ENCODE measurements at places on chromosomes 5 and 9.

DNA sequence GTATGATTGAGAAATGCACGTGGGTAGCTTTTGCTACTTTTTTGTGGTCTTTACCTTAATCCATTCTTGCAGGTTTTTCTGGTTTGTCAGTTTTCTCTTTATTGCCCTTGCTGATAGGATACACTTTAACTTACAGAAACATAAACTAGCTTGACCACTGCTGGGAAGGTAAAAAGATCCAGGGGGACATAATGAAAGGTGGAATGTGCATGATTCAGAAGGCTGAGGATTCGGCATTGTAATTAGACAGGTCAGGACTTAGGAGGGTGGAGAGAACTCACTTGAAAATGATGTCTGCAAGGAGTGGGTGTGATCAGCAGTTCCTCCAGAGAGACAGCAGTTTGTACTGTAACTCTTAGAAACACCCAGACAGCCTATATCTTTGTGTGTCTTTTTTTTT lies 19.8 kb upstream of the TXNDC8 start:
- no peak for DNase-seq

DNA sequence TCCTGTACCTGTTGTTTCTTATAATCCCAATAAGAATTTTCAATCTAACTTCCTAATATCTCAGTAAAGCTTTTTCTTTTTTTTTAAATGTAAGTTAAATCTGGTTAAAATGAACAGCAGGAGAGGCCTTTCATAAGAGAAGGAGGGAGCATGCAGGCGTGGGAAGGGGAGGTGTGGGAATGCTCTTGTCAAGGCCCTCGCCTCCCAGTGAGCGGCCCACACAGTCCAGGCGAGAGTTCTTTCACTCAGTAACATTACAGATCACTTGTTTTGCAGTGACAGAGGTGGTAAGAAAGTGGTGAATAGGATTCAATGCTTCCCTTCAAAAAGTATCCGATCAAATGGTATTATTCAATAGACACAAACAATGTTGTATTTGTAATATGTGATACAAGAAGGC lies 125.0 kb downstream of the EPB41L4A start:
- DNase-seq = no peak

DNA sequence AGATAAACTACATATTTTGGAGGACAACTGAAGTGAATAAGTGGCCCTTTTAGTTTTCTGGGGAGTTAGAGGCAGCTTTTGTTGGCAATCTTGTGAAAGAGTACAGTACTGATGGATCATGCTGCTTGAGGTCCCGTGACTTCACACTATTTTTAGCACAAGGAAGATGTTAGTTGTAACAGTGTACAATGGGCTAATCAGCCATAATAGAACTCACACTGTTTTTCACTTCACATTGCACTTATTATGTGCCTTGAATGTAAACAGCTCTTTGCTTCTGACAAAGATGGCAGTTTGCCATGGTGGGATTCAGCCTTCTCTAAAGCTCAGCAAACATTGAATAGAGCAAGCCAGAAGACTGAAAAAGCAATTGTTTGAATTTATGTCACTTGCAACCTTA lies 176.7 kb upstream of the ZNF608 start:
- DNase-seq = no peak

DNA sequence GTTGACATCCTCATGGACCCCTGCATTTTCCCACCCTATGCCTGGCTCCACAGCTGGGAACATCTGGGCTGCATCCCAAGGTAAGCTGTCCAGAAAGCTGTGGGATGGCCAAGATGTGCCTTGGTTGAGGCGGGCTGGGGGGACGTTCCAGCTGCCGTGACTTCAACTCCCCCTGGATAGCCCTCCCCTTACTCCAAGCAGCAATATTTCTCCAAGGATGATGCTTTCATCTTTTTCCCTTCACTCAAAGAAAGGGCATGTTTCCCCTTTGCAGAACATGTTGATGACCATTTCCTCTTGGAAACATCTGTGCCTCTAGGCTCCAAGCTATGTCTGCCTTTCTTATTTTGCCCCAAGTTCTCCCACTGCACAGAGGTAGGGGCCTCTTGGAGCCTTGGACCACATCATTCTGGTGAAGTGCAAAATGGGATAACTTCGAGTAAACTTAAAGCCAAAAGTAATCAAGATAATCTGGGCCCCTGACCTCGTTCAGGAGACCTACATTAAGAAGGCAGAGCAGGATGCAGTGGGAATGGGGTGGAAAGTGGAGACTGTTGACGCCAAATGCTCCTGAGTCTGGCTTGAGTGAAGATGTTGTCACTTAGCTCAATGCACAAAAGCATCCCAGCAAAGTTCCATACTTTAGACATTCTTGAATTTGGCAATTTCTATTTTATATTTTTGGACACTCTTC lies 175.2 kb downstream of the GAS1 start:
- DNase-seq = no peak

GRCh38 chr9:98860871-98861293 lies 53.4 kb downstream of the GALNT12 start:
- DNase-seq = no peak

DNA sequence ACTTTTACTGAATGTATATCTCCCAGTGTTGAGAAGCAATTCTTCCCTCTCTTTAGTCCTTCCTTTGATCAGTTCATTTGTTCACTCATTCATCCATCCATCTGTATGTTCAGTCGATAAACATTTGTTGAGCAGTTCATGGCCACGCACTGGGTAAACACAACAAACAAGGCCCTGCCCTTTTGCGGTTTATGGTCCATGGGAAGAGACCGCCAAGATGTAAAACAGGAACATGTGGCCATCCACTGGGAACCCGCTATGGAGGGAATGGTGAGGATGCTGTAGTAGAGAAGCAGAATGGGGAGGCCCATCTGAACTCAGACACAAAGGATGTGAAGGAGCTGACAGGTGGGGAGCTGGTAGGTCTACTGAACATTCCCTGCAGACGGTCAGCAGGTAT lies 102.7 kb upstream of the SPRY4 start:
- DNase-seq = no peak

- DNase-seq = no peak
Observed at GRCh38 chr9:78295731-78296130, 1.2 kb upstream of the PSAT1 start.

GRCh38 chr5:36854402-36855140 lies 22.0 kb upstream of the NIPBL start:
- no peak for DNase-seq

DNA sequence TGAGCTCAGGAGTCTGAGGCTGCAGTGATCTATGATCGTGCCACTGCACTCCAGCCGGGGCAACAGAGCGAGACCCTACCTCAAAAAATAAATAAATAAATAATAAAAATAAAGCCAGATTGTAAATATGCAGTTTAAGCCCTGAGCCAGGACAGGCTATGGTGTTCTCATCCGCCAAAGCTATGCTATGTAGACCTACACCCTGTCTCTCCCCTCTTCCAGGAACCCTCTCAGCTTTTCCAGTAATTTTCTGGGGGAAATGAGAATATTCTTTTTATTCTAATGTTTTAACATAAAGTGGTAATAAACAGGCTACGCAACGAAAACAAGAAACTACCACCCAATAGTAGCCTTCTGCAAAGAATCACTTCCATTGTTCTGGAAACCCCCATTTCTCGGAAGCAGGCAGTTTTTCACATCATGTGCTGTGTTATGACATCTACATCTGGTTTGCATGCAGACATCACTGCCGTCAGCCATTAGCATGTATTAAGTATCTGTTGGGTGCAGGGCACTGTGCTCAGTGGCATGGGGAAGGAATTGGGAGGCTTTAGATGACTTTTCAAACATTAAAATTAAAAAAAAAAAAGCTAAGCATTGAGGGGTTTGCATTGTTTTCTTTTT lies 38.0 kb upstream of the F2R start:
- DNase-seq = no peak

- no peak for DNase-seq
Observed at GRCh38 chr9:126860757-126861466, 473 bp downstream of the ZBTB34 start.

DNA sequence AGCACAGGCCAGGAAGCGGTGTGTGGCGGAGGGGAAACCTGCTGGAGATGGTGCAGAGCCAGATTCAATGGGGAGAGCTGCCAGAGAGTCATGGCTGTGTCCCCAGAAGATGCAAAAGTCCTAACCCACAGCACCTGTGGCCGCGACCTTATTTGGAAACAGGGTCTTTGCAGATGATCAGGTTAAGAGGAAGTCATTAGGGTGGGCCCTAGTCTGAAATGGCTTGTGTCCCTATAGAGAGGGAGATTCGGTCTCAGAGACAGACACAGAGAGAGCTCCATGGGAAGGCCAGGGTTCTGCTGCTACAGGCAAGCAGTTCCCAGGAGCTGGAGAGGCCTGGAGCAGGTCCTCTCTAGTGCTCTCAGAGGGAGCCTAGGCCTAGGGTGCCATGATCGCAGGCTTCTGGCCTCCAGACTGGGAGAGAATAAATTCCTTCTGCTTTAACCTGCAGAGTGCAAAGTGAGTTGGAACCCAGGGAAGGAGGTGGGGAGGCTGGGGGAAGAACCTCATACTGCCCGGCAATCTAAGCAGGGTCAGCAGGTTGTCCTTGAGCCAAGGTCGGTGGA lies 1.9 kb upstream of the LPCAT1 start:
- no peak for DNase-seq

GRCh38 chr5:110909950-110910349 lies 161.6 kb upstream of the TSLP start:
- DNase-seq = no peak

DNA sequence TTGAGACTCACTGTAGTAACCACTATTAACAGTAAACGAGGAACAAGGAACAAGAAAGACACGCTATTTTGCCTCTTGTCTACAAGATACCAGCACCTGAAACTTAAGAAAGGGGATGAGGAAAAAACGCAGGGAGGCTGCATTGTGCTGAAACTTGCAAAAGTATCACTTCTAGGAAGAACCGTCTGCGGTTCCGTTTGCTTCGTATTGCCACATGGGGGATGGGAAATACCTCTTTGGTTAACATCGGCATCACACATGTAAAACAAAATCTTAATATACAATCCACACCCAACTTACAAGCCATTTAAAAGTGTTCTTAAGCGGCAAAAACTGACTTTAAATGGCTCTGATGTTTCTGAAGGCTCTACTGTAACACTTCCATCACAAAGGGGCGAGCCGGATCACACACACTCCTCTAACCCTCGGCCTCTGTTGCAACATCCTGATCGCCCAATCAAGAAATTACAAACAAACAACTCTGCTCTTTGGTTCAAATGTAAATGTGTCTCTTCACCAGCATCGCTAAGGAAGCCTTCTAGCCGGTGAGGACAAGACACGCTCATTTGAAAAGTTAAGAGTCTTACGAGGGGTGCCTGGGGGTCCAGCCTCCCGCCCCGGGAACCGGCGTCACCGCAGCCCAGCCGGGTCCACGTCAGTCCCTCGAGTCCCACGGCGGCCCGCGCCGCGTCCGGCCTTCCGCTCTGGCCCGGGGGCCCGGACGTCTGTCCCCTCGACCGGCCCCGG lies 621 bp downstream of the SEC16A start:
- no peak for DNase-seq

DNA sequence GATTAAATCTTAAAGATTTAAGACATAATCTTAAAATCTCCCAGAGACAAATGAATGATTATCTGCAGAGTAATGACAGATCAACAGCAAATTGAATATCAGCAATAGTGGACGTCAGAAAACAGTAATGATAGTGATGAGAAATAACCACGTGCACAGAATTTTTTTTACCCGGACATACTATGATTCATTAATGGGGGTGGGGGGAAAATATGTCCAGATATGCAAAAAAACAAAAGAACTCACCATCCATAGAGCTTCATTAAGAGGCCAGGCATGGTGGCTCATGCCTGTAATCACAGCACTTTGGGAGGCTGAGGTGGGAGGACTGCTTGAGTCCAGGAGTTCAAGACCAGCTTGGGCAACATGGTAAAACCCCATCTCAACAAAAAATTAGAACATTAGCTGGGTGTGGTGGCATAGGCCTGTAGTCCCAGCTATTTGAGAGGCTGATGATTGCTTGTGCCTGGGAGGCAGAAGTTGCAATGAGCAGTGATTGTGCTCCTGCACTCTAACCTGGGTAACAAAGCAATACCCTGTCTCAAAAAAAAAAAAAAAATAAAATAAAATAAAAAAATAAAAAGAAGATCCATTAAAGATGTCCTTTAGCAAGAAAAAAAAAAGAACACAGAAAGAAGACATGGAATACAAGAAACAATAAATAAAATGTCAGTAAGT lies 30.9 kb upstream of the SHOC1 start:
- DNase-seq = no peak

- no peak for DNase-seq
Observed at GRCh38 chr5:141694479-141694878, 12.4 kb upstream of the ARAP3 start.

- no peak for DNase-seq
Observed at GRCh38 chr9:16918920-16919319, 48.5 kb upstream of the BNC2 start.

DNA sequence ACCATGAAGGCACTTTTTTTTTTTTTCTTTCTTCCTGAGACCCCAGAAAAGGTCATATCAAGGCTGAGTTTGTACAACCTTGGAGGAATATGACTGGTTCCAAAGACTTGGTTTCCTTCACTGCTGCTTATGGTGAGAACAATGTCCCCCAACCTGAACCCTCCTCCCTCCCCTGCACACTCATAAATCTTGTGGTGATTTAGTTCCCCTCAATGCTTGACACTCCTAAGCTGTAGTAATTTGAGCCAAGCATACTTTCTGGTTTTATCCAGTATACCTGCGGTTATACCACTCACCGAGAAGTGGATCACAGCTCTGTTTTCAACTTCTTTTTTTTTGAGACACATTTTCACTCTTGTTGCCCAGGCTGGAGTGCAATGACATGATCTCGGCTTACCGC lies 149.9 kb upstream of the KLF4 start:
- no peak for DNase-seq

- no peak for DNase-seq
Observed at GRCh38 chr5:95081500-95081960, 203.4 kb downstream of the MCTP1 start.

DNA sequence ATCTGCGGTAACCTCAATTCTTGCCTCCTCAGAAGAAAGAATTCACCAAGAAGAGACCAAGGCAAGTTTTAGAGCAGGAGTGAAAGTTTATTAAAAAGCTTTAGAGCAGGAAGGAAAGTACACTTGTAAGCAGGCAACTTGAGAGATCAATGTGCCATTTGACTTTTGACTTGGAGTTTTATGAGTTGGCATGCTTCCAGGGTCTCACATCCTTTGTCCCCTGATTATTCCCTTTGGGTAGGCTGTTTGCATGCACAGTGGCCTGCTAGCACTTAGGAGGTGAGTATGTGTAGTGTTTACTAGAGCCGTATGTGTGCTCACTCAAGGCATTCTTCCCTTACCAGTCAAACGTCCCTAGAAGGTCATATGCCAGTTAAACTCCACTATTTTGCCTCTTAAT lies 111.0 kb upstream of the RAI14 start:
- DNase-seq = no peak

- no peak for DNase-seq
Observed at GRCh38 chr5:148887123-148887881, 60.9 kb downstream of the ADRB2 start.

DNA sequence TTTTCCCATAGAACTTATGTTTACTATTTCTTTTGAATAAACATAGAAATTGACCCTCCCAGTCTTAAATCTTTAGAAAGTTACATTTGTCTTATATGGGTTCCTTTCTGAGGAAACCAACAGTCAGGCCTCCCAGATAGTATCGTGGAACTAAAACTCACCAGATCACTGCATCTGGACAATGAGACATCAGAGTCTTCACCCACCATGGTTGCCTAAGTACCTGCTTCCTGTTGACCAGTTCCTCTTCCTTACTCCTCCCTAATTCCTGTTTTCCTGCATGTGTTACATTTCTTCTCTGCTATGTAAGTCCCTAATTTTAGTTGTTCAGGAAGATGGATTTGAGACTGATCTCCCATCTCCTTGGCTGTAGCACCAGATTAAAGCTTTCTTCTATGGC lies 462.2 kb downstream of the DIRAS2 start:
- no peak for DNase-seq
